ENCODE measurements at places on chromosomes 11 and 22.
A peak's percentile ranks its signal among the peaks of the same experiment; 100 is the strongest.

GRCh38 chr11:131194726-131195125, 175.7 kb upstream of the NTM start:
- DNase-seq, result no peak

GRCh38 chr11:130554241-130555055, 106.0 kb downstream of the ADAMTS15 start:
- DNase-seq, result no peak

- peak; percentile 65 for DNase-seq
These were observed 59.6 kb downstream of the FLRT1 start for GRCh38 chr11:64095273-64095817.

DNA sequence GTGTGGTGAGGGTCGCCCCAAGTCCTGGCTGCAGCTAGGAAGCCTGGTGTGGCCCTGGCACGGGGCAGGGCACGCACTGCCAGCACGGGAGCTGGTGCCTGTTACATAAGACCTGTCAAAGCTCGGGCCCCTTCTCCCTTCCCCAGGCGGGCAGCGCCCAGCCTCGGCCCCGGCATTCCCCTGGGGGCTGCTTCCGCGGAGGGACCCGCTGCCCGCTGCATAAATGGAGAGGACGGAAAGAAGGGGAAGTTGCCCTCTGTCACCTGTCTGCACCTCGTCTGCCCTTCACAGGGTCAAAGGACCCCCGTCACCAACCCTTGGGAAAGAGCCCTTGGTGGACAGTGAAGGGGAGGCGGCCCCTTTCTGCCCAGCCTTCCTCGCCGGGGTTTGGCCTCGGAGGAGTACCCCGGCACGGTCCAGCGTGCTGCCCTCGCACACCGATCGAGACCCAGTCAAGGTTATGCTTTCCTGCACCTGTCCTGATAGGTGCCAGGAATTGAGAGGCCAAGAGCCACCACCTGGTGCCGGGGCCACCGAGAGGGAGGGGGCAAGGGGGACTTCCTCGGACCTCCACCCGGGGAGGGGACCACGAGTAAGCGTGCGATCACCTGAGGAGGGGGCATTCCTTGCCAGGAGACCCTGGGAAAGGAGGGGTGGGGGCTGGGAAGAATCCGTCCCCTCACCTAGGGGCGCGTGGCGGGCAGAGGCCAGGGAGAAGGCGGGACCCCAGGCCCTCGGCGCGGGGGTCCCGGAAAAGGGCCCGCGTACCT, 16.8 kb upstream of the MFRP start:
- DNase-seq, result no peak
